Suprapubic skin (tissue), 4 donors: ENCODE measurements at places on chromosomes 3 and 15. TPM values are rescaled to one million over a fixed set of nuclear protein-coding genes. Genes with fewer than 3 reads are reported as not detected.

DNA sequence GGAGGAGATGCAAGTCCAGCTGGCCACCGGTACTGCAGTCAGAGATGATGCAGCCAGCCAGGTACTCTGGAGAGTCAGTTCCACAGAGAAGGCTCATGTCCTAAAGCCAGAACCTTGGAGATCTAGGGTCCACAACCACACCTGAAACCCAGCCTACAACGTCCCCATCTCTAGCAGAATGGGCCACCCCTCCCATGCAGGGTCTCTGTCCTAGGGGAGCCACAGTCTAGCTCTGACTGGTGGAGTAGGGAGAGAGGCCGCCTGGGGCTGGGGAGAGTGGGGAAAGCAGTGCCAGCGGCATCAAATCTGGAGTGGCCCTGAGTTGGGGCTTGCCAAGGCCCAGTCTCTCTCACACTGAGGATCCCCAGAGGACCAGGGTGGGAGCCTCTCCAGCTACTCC is 43.5 kb downstream of the PTH1R start:
- DNase-seq, result no peak

SRGAP3 gene
- total RNA-seq, result 84.9 TPM

DNA sequence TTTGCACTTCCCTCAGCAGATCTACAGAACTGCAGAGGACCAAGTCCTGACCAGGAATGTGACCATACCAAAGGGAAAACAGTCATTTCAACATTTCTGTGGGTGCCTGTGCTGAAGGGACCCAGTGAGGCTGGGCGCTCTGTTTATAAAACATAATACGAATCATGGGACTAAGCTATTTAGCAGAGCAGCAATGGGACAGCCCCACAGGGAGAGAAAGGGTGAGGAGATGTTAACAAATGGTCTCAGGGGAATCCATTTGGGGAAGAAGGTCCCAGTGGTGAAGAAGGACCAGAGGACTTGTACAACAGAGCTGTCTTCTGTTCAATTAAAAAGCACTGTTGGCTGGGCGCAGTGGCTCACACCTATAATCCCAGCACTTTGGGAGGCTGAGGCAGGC is 1025.4 kb downstream of the FHIT start:
- DNase-seq, result no peak

GRCh38 chr15:93312891-93313486 is 224.0 kb upstream of the RGMA start:
- no peak for DNase-seq

CCDC13 gene
- not detected for total RNA-seq

CD86 gene
- total RNA-seq, result 12.2 TPM

SH2D7 gene
- total RNA-seq, result not detected

CNTN6 gene
- total RNA-seq, result not detected

CACNA2D3 gene
- total RNA-seq, result 0.42 TPM

GRCh38 chr15:72584006-72584405 is 70.5 kb upstream of the GOLGA6B start:
- DNase-seq, result no peak

GRCh38 chr3:16399473-16399872 is 114.0 kb downstream of the RFTN1 start:
- DNase-seq, result no peak

HTR3E gene
- not detected for total RNA-seq

DNA sequence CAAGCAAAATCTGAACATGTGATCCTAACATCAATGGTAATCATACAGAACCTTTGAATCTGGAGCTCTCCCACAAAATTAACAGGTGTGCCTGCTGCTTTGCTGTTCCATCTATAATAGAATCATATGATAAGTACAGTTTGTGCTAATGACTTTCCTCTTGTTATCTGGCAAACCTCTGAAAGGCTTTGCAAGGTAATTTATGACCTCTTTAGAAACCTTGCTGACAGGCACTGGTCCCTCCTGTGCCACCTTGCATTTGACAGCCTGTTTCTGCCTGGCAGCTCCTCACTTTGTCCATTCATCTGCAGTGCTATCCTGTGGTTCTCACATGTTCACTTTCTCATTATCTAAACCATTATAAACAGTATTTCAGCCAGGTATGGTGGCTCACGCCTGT is 10.2 kb upstream of the HTR3C start:
- DNase-seq, result no peak

DNA sequence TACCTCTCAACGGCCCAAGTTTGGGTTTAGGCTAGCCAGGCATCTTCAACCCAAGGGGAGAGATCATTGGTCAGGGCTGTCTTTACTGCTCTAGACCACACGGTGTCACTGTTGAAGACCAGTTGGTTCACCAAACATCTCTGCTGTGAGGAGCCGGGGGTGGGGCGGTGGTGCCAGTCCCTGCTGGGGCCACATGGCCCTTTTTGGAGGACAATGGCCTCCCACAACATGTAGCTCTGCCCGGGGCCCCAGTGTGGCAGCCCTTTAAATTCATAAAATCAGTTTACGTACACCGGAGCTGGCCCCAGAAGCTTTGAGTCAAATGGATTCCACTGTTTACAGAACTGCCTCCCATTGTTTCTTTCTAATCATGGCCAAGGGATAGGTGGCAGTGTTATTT is 19.1 kb upstream of the TM4SF18 start:
- peak; percentile 66 for DNase-seq

- DNase-seq, result no peak
These were observed 495.5 kb downstream of the NLGN1 start for GRCh38 chr3:173893066-173893465.

HIGD2B gene
- not detected for total RNA-seq
